H7 (cell line): ENCODE measurements at places on chromosomes 7 and 10. TPM values are rescaled to one million over a fixed set of nuclear protein-coding genes. Genes with fewer than 3 reads are reported as not detected.

- no peak for DNase-seq
Observed at GRCh38 chr10:5619362-5620211, 46.8 kb downstream of the ASB13 start.

DNA sequence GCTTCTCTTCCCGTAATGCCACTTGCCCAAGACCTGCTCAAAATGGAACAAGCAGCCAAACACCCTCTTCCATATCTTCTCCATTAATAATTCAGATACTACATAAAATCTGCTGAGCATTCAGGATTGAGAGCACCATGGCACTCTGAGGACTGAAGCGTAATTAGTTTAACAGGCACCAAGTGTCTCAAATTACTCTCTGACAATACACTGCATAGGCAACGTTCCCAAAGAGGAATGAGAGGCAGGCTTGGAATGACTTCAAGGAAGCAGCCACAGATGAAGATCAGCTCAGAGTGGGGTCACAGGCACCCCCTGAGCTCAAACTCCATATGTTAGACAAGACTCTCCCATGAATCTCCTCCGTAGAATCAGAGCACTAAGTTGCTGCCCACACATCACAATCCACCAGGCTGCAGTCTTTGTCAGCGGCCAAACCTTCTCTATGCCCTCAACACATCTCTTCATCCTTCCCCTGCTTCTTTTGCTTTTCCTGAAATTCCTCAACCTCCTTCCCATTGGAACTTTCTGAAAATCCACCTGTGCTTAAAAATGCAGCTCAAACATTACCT lies 4.7 kb upstream of the ABLIM1 start:
- no peak for DNase-seq

- DNase-seq = no peak
Observed at GRCh38 chr7:43721193-43721806, 8.0 kb downstream of the COA1 start.

GRCh38 chr10:133134411-133135115 lies 25.5 kb upstream of the KNDC1 start:
- DNase-seq = peak; percentile 54

DNA sequence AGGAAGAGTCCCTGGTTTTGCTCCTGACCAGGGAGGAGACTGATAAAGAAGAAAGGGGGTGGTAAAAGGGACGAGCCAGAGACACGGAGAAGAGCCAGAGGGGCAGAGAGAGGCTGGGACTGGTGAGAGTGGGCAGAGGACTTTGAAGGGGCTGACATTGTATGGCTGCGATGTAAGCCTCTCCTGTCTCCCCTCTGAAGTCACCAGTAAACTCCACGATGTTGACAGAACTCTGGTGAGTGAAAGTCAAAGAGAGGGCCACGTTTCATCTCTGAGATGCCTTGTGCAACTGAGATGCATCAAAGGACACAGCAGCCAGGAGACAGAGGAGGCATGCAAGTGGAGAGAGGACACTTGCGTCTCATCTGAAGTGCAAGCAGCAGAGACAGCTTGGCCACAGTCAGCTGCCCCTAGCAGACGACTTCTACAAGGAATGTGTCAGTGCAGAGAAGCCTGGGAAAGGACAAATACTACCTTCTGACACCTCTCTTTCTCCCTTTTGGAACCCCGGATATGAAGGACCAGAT lies 54.3 kb downstream of the SMKR1 start:
- no peak for DNase-seq

DNA sequence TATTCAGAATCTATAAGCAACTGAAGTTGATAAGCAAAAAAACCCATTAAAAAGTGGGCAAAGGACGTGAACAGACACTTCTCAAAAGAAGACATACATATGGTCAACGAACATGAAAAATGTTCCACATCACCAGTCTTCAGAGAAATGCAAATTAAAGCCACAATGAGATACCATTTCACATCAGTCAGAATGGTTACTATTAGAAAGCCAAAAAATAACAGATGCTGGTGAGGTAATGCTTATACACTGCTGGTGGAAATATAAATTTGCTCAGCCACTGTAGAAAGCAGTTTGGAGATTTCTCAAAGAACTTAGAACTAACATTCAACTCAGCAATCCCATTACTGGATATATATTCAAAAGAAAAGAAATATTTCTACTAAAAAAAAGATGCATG lies 332.8 kb upstream of the PLXDC2 start:
- DNase-seq = no peak

- no peak for DNase-seq
Observed at GRCh38 chr7:29538389-29538788, 25.2 kb upstream of the PRR15 start.

- peak; percentile 90 for DNase-seq
Observed at GRCh38 chr7:37448011-37448635, 541 bp downstream of the ELMO1 start.

- DNase-seq = no peak
Observed at GRCh38 chr10:122855745-122856144, 10.1 kb upstream of the CUZD1 start.

- no peak for DNase-seq
Observed at GRCh38 chr7:36966636-36967035, 242.3 kb upstream of the AOAH start.

- no peak for DNase-seq
Observed at GRCh38 chr7:39127058-39127457, 149.3 kb downstream of the POU6F2 start.

DNA sequence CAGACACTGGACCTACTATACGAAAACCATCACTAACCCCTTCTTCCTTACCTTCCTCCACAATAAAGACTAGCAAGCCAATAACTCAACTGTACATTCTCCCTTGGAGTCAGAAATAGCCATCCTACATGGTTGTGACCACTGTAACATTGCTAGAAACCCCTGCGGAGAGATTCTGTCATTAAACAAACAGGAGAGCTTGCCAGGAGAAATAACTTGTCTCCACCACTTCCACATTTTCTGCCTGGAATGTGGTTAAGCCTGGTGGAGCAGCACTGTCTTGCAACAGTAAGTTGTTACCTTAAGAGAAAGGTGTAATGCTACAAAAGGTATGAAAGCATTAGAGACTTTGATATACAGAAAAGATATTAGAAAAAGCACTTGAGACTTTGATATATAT lies 45.8 kb downstream of the THSD7A start:
- peak; percentile 14 for DNase-seq

- DNase-seq = no peak
Observed at GRCh38 chr10:58797356-58797755, 284.7 kb downstream of the BICC1 start.

Gene NME8
- 2.7 TPM in 1 of 2 replicates, not detected in the other for total RNA-seq

Gene BTBD16
- total RNA-seq = 0.15 and 0.42 TPM in 2 replicates

Gene IGF2BP3
- 75.6 and 108 TPM in 2 replicates for total RNA-seq

Gene FOXP2
- total RNA-seq = 0.22 and 0.28 TPM in 2 replicates

Gene WIPF3
- 1.4 and 2.5 TPM in 2 replicates for total RNA-seq

Gene FKBP6
- 0.10 TPM in 1 of 2 replicates, not detected in the other for total RNA-seq

Gene C10orf67
- not detected in 2 replicates for total RNA-seq

Gene NPY4R
- not detected in 2 replicates for total RNA-seq

Gene GATA3
- total RNA-seq = 0.11 and 1.1 TPM in 2 replicates
